ENCODE measurements at places on chromosomes 3 and 15.

DNA sequence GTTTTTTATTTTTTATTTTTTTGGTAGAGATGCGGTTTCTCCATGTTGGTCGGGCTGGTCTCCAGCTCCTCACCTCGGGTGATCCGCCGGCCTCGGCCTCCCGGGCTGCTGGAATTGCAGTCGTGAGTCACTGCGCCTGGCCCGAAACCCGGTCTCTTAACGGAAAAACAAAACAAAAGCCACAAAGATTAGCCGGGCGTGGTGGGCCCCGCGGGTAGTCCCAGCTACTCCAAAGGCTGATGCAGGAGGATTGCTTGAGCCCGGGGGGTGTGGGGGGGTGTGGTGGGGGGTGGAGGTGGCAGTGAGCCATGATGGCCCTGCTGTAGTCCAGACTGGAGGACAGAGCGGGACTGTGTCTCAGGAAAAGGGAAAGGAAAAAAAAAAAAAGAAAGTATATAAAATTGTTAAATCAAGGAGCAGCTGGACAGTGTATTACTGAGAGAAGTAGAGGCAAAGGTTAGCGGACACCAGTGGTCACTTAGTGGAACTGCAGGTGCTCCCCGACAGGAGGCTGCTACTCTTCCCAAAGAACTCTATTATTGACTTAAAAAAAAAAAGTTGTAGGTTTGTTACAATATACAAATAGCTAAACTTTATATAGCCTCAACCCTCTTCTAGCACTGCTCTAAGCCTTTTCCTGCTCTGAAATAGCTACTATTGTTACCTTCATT, 30.3 kb upstream of the TUBGCP5 start:
- DNase-seq, result no peak

DNA sequence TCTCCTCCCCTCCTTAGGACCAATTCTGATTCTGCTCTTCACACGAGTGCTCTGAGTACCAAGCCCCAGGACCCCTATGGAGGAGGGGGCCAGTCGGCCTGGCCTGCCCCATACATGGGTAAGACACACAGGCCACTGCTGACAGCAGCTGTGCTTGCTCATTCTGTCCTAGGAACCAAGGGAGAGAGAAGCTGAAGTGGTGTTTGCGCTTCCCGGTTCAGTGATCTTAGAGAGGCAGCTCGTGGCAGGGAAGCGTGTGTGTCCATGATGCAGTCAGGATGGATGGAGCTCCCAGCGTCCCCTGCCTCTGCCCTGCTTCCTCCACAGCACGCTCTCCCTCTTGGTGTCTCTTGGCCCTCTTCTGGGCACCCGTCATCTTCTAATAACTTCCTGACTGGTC, 77.6 kb downstream of the CRTC3 start:
- DNase-seq, result no peak

DNA sequence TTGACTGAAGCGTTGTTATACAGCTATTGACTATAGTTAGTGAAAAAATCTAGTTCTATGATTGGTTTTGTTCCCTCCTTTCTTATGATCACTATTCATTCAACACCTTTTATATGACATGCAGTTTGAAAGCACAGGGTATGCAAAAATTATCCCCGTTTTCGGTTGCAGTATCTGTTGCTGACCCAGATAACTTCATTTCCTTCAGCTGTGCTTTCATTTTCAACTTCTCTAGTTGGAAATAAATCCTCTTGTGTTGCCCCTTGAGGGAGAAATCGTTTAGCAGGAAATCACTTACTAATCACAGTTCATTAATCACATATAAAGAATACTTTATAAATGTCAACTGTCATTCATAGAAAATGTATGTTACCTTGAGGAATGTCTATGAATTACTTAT, 55.1 kb downstream of the MBNL1 start:
- DNase-seq, result no peak

DNA sequence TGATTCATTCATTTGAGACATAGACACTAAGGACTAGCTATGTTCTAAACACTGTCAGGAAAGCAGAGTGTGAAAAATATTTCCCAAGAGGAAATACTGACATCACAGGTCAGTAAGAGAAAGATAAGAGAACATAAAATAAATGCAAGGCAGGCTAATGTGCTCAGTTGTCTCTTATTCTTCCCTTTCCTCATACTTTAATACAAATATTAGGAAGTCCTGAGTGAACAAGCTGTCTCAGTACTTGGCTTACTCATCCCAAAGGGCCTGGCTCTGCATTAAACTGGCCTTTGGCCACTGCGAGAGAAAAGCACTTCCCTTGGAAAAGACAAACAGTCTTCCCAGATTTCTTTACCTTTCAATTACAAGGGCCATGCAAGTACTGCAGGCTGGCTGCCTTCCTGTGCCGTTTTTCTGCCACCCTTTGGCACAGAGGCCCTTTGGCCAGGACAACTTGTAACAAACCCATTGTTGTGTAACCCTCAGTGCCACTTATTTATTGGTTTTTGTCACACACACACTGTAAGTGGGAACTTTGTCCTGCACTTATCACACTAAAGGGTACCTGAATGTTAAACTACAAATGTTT, 31.7 kb downstream of the EDC3 start:
- DNase-seq, result no peak

- no peak for DNase-seq
Observed at GRCh38 chr15:68415501-68416157, 16.3 kb downstream of the ITGA11 start.

- no peak for DNase-seq
Observed at GRCh38 chr3:12809001-12809400, 12.5 kb downstream of the CAND2 start.

DNA sequence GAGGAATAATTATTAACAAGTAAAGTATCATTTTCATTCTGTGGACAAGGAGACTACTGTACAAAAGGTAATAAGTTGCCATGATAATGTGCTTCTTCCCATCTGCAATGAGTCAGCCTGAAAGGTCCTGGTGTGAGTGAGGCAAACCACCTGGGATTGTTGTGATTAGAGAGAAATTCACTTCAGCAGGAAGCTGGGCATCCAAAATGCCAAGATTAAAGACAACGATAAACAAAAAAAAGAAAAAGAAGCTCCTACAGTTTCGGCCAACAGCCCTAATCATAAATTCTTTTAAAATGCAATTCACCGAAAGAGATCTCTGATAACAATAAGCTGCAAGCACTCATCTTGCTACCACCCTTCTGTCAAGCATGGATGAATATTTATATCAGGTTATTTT, 507.8 kb downstream of the TUSC7 start:
- no peak for DNase-seq

Data from NCI-H1436 treated with DMSO at 0.1 percent for 48 hours (cell line).